Neural progenitor cell (in vitro differentiated cells): ENCODE measurements at places on chromosomes 11 and 22.

DNA sequence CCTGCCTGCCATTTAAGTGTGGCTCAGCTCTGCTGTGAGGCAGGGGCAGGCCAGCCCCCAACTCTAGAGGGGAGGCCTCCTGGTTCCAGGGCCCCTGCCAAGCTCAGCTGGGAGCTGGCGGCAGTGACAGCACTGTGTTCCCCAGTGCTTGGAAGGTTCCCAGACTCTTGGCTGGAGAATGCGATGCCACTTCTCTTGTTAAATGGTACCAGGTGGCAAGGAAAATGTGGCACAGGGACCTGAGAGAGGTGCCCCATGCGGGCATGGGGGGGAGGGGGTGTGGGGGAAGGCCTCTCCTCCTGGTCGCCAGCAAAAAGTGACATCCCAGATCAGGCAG is 8.4 kb upstream of the TNFRSF13C start:
- no peak for DNase-seq

GRCh38 chr22:44795701-44796630 is 43.6 kb downstream of the ARHGAP8 start:
- DNase-seq, result no peak

DNA sequence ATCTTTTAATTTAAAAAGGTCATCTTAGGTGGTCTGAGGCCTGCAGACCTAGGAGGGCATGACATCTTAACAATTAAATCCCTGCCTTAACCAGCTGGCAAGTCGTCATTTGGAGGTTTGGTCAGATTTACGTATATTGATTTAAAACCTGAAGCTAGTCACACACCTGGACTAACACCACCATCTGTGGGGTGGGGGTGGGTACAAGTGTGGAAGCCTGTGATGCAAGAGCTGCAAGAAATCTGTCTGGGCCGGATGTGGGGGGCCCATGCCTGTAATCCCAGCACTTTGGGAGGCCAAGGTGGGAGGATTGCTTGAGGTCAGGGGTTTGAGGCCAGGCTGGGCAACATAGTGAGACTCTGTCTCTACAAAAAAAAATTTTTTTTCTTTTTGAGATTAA is 11.6 kb downstream of the CCDC87 start:
- DNase-seq, result no peak

- no peak for DNase-seq
Observed at GRCh38 chr11:10499874-10500601, 40.9 kb downstream of the RNF141 start.

GRCh38 chr11:107598225-107599139 is 7.5 kb downstream of the ELMOD1 start:
- DNase-seq, result peak; percentile 58

GRCh38 chr11:36622431-36623136 is 24.5 kb upstream of the RAG2 start:
- DNase-seq, result peak; percentile 9

- no peak for DNase-seq
Observed at GRCh38 chr11:35148163-35148837, 9.3 kb downstream of the CD44 start.

DNA sequence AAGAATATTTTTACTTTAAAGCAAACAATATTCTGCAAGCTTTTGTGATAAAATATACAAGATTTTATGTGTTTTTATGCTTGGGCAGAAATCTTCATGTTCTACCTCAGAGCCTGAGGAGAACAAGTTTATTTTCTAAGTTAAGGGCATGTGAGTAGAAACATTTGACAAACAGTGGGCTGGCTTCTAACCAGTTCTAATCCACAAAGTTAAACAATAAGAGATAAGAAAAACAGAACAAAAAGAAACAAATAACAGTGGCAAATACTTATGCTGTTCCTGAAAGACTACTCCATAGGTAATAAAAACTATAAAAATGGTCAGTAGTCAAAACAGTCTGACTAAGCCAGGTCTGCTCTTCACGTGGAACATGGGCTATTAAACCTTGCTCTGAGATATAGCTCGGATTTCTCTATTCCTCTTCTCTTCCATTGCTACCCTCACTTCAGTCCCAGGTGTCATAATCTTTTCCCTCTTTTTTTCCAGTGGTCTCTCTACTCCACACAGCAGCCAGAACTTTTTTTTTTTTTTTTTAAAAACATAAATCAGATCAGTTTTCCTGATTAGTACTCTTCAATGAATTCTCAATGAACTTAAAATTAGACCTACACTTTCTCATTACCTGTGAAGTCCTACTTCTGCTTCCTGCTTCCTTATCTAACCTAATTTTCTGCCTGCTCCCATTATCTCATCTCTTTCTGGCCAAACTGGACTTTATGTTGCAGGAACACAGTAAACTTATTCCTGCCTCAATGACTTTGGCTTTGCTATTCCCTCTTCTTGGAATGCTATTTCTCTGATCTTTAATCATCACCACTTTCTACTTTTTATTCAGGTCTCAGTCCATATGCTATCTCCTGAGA is 671.1 kb upstream of the CCDC90B start:
- no peak for DNase-seq
